NCI-H1048 (cell line): ENCODE measurements at places on chromosomes 4 and X.

- no peak for DNase-seq
Observed at GRCh38 chr4:152346979-152347378, 188.9 kb downstream of the FBXW7 start.

DNA sequence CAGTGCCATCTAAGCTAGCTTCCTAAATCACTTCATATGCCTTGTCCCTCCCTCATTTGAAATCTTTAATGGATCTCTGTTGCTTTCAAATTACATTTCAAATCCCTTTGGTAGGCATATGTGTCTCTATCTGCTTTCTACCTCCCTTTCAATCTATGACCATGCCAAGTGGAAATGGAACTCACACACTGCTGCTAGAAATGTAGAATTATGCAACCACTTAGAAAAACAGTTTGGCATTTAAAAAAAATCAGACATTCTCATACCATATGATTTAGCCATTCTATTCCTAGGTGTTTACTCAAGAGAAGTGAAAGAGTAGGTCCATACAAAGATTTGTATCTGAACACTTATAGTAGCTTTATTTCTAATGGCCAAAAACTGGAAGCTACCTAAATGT is 413.5 kb upstream of the INTU start:
- DNase-seq, result no peak

DNA sequence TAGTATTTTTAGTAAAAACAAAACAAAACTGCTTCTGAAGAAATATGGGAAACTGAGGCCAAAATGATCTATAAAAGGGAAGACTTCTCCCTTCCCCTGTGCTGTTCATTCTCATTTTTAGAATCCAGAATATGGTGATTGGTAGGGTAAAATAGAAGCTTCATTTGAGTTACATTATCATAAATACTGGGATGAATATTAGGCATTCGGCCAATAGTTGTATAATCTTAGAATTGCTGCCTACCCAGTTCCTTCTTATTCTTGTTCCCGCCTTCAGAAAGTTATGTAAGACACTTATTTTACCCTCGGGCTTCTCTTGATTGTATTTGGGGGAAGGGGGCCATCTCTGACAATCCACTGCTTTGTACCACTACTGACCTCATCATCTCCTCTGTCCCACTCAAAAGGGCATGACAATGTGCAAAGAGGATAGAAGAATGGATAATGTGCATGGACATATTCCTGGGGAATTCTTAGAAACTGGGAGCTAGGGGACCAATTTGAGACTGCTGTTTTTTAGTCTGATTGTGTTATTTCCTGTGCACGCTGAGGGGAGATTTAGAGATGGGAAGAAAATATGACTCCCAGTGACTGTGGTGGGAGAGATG is 588 bp downstream of the ART3 start:
- no peak for DNase-seq

DNA sequence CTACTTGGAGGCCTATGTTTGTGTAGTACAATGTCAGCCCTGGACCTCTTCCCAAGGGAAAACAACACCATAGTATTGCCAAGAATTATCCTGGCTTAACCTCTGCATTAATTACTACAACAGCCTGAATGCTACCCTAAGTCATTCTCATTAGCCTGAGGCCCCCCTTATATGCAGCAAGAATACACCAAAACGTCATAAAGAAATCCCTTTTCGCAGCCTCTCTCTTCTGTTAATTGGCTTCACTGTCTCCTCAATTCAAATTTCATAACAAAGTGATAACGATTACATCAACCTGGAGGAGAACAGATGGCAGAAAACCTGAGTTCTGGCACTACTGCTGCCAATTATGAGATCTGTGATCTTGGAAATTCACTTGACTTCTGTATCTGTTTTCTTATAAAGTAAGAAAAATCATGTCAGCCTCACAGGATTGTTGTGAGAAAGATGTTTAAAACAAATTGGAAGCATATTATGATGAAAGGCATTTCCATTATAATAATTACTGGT is 1663.1 kb downstream of the STIM2 start:
- no peak for DNase-seq

- DNase-seq, result no peak
Observed at GRCh38 chrX:112820364-112821268, 20.0 kb downstream of the AMOT start.

DNA sequence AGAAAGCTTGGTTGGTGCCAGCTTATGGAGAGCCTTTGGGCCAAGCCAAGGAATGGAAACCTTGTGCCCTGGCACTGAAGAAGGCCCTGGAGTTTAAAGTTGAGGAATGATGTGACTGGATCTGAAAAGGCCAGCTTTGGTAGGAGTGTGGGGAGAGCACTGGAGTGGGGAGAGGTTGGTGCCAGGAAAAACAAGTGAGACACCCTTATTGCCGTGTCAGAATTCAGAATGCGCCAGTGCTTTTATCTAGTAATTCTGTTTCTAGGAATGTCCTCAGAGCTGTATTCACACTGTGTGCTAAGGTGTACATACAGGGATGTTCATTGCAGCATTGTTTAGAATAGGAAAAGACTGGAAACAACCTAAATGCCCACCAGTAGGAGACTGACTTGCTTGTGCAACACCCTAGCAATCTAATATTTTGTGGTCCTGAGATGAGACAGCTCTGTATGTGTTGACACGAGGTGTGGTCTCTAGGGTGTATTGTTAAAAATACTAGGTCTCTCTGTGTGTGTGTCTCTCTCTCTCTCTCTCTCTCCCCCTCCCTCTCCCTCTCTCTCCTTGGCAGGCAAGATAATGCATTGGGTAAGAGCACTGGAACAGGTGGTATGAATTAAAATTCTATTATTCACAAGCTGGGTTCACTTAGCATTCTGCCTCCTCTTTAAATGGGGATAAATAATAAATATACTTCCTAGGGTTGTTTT is 107.8 kb downstream of the GATB start:
- DNase-seq, result no peak

DNA sequence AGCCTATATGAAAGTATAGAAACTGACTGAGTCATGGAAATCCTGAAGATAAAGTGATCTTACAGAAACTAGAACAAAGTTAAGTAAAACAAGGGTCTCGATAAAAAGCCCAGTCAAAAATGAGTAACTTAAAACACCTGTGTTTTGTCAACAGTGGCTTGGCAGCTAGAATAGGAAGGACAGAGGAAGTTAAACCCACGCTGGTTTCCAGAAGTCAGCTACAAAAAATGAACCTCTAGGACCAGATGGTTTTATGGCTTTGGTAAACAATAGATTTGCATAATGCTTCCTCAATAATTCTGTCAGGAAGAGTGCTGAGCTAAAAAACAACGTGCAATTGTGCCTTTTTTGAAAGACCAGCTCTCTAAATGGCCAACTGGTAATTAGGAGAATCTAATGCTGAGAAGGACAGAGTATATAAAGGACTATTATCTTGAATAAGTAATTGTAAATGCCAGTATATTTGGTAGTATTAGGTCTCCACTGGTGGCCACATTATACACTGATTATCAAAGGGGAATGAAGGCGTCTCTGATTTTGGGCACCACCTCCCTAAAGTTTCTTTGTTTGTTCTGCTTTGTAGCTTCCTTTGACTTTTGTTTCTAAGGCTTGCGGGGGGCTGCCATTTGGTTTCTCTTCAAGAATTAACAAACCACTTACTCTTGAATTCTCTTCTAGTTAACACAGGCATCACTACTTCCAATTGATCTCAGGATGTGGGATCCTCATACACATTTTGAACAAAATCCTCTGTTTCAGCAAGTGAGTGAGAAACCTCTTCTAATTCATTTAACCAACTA is 72.2 kb upstream of the PPP3CA start:
- DNase-seq, result peak; percentile 60

- no peak for DNase-seq
Observed at GRCh38 chr4:144820728-144821085, 174.8 kb downstream of the HHIP start.

DNA sequence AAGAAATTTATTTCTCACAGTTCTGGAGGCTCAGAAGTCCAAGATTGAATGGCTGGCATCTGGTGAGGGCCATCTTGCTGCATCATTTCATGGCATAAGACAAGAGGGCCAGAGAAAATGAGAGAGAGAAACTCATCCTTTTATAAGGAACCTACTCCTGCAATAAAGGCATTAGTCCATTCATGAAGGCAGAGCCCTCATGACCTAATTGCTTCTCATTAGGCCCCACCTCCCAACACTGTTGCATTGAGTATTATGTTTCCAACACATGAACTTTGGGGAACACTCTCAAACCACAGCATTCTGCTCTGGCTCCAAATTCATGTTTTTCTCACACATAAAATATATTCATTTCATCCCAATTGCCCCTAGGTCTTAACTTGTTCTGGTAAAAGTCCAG is 14.2 kb downstream of the RNF175 start:
- DNase-seq, result no peak

DNA sequence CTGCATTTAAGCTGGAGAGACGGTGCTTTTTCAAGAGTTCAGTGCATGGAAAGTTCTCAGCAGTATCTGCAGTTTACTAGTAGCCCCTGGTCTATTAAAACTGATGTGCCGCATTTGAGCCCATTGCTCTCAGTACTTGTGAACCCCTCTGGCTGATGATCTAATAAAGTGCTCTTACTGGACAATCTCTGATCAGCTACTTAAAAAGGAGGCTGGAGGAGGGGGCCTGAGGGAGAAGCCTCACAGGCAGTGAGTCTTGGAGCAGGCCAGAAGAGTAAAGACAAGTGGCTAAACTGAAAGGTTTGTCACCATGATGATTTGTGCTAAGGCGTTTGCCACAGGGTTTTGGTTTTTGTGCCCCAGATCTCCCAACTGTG is 138.5 kb downstream of the ARX start:
- no peak for DNase-seq

- no peak for DNase-seq
Observed at GRCh38 chr4:18961266-18961665, 939.7 kb upstream of the LCORL start.

- DNase-seq, result no peak
Observed at GRCh38 chr4:96602661-96603060, 762.8 kb downstream of the PDHA2 start.

DNA sequence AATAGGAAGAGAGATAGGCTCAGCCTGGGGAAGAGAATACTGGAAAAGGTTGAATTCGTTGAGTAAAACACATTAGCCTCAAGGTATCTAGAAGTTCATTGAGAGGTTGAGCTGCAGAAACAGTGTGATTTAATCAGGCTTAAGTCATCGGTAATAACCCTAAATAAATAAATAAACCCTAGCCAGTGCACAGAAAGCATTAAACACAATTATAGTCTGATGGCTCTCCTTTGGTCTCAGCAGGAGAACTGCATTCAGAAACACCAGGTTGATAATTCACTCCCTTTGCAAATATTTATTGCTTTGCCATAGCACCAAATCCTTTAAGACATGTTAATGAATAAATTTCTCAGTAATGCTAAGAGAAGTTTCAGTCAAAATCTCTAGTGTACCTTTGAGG is 9.6 kb downstream of the DCX start:
- DNase-seq, result no peak

DNA sequence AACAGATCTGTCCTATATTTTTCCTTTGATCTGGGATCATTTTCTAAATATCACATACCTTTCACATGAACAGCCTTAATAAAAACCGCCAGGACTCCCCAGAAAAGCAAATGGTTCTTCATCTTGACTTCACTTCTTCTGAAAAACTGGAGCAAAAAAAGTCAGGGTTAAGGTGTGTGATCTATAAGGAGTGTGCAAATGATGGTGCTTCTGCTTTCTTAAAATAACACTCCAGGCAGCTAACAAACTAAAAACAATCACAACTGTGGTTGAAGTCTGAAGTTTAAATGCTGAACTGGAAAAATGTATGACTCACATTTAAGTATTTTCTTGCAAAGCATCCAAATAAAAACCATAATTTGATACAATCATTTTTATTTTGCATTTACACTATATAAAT is at the start of gene JCHAIN:
Gene JCHAIN, minus strand, starts transcription at position 140 of the 400 bp plus-strand sequence. Its CDS starts 18 bp downstream, at position 122.
- no peak for DNase-seq

DNA sequence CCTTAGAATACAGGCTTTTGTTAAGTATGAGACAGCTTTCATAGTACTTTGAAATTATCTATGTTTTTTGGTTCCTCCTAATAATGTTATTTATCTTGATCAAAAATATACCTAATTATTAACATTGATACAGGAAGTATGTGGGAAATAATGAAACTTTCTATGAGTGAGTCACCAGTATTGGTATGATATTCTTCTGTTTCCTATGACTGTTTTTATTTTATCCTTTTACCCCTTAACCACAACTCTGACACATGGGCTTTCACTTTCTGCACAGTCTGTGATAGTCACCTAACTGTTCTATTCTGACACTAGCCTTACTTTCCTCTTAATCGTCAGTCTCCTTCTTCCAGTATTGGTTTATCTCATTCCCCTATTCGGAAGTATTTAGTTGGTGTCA is 4.7 kb downstream of the THAP9 start:
- DNase-seq, result no peak
